H54 (cell line): ENCODE measurements at places on chromosomes 6 and 20.

GRCh38 chr20:23332467-23332866 is 18.1 kb upstream of the NXT1 start:
- no peak for DNase-seq

DNA sequence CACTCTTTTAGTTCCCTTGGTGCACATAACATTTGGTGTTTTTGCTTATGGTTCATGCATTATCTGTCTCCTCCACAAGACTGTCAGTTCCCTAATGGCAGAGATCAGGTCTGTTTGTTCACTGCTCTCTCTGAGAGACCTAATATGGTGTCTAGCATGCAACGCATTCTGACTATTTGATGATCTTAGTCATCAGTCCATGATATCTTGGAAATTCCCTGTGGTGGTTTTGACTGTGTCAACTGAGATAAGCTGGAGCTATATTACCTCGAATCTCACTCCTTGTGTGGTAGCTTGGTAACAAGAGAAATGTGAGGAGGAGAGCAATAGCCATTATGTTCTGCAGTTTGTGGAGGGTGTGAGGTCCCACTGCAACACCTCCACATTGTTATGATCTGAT is 229.8 kb downstream of the FRK start:
- no peak for DNase-seq

DNA sequence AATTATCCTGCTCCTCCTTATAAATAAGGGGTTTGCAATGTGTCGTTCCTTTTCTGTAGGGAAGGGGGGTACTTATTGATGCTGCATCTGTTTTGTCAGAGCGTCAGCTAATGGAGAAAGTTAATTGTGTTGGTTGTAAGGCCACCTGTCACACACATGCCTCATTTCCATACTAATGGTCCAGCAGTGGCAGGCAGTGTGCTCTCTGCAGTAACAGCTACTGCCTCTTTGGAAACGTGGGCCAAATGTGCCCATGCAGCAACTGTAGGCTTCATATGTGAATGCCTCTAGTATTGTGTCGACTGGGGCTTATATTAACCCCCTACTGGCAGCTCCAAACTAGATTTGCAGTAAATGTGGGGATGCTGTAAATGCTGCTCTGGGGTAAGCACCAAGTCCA is 56.3 kb upstream of the OLIG3 start:
- DNase-seq: no peak

DNA sequence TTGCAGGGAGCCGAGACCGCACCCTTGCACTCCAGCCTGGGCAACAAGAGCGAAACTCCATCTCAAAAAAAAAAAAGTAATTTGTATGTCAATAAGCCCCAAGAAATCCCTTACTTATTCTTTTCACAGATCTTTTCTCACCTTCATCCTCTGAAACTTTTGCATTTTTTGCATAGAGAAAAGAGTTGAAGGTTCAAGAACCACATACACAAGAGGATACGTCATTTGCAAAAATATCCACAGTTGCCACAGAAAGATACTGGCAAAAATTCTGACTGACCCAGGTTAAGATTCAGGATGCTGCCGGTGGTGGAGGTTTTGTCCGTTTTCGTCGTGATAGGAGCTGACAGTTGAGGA is 94.5 kb downstream of the ZMYND8 start:
- no peak for DNase-seq

DNA sequence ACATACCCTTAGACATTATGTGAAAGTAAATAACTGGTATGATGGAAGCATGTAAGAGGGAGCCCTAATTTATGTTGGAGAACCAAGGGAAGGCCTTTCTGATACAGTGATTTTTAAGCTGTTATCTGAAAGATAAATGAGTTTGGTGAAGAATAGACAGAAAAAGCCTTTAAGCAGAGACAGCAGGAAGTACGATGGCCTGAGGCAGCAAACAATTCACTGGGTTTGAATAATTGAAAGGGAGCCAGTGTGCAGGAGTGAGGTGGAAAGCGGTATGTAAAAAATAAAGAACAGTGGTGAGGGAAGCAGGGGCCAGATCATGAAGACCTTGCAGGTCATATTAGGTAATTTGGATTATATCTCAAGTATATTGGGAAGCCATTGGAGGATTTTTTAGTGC is 4.1 kb upstream of the RAB23 start:
- no peak for DNase-seq

DNA sequence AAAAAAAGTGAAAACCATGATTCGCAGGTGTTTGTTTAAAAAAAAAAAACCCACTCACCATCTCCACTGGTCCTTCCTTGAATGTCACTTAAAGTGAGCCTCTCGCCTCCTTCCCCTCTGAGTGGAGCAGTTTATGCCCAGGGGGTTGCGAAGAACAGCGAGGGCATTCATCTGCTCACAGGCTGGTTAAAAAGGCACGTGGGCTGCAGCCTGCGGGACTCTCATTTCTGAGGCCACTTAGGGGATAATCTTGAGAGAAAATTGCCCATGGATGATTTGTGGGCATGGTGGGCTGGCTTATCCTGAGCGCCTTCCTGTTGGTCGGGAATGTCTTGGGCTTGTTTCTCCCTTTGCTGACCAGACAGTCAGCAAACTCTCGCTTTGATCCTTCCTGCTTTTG is 18.9 kb downstream of the BCAS4 start:
- DNase-seq: no peak

DNA sequence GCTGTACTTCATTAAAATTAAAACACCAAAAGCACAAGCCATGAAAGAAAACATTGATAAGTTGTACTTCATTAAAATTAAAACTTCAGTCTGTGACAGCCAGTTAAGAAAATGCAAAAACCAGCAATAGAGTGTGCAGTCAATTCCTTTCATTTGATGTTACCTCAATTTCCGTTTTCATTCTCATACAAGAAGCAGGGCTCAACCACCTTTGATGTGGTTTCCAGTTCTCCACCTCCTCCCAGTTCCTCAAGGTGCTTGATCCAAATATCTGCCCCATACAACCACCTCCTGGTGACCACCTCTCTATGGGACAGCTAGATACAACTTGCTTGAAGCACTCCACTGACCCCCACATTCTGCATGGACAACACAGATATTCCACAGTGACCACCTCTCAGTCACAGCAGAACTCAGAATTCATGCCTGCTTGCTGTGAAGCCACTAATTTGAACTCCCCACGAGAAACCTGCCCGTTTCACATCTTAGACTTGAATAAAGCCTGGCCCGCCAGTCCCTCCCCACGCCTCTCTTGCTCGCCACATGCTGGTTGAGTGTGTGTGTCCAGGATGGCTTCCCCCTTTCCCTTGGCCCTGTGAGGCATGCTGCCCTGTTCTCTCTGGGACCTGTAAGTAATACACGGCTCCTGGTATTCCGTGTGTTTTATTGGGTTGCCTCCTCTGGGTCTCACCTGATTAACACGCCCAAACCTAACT is 66.1 kb downstream of the FAM50B start:
- DNase-seq: no peak

- DNase-seq: no peak
Observed at GRCh38 chr6:146859795-146860495, 261.2 kb downstream of the ADGB start.

DNA sequence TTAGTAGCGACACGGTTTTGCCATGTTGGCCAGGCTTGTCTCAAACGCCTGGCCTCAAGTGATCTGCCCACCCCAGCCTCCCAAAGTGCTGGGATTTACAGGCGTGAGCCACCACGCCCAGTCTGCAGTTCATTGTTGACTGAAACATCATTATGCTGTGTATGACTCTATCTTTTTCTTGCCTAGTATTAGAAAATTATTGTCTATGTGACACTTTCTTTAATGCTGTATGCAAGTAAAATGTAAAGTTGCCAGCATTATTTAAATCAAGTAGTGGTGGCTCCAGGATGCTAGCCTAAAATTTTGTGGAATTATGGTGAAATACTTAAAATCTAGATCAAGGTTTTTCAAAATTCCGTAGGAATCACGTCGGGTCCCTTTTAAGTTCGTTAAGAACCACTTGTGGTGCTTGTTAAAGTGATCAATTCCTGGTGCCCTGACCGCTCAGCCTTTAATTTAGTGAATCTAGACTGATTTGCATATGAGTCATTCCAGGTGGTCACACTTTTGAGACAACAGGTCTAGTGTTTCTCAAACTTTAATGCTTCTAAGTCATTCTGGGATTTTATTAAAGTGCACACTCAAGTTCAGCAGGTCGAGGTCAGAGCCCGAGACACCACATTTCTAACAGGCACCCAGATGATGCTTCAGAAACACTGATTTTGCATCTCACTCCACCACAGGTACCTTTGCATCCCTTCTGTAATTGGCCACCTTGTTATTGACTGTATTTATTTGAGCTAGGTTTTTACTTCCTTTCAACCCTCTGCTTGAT is 132.6 kb upstream of the MTHFD1L start:
- DNase-seq: no peak

GRCh38 chr6:147506704-147507114 is 1.8 kb upstream of the SAMD5 start:
- DNase-seq: peak; percentile 52

- DNase-seq: no peak
Observed at GRCh38 chr6:144555066-144555465, 269.9 kb downstream of the UTRN start.

DNA sequence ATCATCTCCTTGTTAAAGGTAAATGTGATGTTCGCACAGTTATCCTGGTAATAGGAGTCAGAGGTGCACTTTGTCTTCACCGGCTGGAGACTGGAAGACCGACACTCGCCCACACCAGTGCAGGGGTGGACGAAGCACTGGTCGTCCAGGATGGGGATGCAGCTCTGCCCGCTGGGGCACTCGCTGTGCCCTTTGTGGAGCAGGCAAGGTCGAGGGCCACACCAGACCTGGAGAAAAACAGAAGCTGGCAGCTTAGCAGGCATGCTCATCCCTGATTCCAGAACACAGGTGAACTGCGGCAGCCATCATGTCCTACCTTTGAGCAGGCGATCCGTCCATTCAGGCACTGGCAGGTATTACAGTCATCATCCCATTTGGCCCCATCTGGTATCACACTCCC is 32.3 kb downstream of the JAG1 start:
- DNase-seq: no peak

- no peak for DNase-seq
Observed at GRCh38 chr20:35049776-35050352, 42.7 kb downstream of the TRPC4AP start.

GRCh38 chr6:34982424-34982852 is 93.4 kb downstream of the ANKS1A start:
- DNase-seq: no peak

GRCh38 chr20:29326376-29327070 is 1930.9 kb upstream of the DEFB115 start:
- no peak for DNase-seq

DNA sequence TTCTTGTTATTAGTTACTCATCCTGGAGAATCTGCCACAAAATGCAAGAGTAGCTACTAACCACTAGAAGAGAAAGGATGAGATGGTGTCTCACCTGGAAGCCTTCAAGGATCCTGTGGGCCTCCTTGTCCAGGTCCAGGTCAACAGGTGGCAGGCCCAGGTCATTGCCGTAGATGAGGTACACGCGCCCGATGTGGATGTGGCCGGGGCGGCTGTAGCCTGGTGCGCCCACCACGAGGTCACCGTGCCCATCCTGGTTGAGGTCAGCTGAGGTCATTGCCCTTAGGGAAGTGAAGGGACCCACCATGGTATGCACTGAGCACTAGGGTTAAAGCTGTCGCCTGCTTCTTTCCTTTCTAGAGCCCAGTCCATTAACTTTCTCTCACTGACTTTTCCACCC is 35.5 kb downstream of the GPLD1 start:
- DNase-seq: no peak

DNA sequence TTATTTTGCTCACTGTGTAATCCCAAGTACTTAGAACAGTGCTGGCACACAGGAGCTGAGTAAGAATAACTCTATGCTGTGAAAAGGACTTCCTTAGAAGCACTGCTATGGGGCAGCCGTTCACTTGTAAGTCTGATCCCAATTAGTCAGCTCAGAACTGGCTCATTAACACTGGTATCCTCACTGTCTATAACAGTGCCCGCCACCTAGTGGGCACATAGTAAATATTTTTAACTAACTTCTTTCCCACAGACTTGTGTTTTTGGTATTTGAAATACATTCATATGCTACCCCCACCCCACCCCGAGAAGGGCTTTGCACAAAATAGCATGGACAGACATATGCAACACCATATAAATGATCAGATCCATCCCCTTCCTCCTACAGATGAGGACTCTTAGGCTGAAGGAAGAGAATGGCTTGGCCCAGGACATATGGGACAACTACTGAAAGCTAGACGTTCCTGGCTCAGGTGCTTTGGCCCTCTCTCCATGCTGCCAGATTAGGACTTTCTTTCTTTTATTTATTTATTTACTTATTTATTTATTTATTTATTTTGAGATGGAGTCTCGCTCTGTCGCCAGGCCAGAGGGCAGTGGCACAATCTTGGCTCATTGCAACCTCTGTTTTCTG is 47.1 kb downstream of the DST start:
- DNase-seq: peak; percentile 7

GRCh38 chr20:34579191-34579978 is 20.9 kb downstream of the MAP1LC3A start:
- peak; percentile 65 for DNase-seq

DNA sequence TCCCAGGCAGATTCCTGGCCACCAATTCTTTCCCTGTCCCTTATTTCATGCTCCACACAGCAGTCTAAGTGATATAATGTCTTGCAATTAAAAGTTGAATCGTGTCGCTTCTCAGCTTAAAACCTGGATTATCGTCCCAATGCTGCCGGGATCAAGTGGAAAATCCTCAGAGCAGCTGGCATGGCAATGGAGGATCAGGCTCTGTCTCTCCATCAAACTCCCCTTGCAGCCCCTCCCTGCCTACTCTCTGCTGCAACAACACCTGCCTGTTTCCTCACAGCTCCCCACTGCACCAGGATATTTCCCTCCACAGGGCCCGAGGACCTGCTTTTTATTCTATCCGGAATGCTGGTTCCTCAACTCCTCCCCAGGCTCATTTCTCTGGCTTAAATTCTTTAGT is 277.1 kb downstream of the SYNE1 start:
- DNase-seq: no peak

GRCh38 chr6:122663981-122664380 is 53.8 kb downstream of the PKIB start:
- DNase-seq: no peak

GRCh38 chr6:20110478-20110877 is 101.8 kb downstream of the MBOAT1 start:
- DNase-seq: no peak

DNA sequence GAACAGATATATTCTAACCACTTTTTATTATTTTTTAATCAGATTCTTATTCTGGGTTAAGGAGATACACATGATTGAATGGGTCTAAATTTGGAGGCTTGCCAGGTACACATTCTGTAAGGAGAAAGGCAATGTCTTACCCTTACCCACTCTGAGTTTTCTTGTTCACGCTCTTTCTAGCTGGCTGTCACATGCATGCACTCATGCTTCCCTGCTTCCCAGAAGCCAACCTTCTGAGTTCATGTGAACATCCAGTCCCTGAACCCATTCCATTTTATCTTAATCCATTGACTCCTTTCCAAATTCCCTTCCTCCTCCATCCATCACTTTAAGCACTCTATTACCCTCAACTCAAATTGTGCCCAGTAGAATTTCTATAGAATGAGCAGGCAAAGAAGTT is 17.5 kb upstream of the MOCS1 start:
- DNase-seq: no peak
